T-helper 22 cell (primary cell): ENCODE measurements at places on chromosomes 16 and 17.

DNA sequence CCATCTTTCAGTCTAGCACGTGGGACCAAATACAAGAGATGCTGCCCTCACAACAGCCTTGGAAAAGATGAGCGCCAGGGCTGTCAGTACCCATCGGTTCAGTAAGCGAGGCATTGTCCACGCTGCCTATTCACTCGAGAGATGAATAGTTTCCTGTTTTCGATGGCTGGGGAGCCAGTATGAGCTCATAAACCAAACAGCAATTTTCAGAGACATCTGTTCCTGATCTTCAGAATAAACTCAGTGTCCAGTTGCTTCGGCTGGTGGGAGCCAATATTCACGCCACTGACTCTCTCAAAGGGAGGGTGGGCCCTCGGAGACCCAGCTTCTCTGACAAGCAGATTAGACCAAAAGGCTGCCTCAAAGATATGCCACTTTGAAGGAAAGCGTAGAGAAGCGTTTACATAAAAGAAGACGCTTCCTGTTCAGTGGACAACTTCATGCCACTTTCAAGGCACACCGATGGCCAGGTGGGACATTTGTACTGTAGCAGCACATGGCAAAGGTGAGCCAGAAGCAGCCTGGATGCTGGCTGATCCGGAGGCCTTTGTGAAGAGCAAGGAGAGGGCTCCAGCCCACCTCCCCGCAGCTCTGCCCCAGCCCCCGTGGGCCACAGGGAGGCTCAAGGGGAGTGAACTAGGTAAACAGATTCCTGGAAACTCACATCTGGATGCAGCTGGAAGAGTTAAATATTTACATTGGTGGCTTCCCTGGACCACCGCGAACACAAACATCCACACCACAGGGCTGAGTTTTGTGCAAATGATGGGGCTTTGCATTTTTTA, 6.0 kb downstream of the TIMM22 start:
- no peak for DNase-seq

DNA sequence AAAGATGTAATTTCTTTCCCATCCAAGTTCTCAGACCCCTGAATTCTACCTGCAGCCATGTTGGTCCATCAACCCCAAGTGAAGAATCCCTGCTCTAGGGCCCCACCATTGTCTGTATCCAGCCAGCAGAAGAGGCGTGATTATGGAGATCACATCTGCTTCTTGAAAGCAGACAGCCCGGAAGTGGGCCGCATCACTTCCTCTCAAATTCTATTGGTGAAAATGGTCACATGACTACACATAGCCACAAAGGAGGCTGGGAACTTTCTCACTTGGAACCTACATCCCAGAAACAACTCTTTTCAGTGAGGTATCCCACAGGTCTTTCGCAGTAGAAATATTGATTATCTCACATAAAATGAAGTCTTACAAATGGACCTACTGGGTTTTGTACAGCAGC, 40.1 kb downstream of the IL4R start:
- no peak for DNase-seq

DNA sequence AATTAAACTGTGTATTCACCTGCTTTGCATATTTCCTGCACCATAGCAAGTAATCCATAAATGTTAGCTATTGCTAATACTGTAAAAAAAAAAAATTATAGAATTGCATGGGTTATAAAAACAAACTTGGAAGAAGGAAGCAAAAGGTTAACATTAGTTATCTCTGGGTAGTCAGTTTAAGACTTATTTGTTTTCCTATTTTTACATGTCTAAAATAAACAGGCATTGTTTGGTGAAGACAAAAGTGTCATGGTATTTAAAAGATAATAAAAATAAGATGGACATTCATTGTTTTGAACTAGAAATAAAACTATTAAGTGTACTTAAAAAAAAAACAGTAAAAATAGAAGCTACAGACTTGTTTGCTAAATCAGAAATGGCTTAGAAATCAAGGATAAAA, 313.8 kb downstream of the SOX9 start:
- DNase-seq = no peak

DNA sequence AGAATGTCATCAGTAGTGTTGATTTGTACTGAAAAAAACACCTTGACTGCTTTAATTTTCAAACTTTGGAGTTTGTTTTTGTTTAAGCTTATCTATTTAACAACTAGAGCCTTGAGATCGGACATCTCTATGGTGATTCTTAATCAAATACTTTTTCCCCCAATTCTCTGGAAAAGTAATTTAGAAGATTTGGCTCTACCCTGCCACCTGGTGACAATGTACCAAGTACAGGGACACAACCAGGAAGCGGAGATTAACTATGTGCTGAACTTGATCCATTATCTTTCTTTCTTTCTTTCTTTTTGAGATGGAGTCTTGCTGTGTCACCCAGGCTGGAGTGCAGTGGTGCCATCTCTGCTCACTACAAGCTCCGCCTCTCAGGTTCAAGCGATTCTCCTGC, 30.8 kb downstream of the USP43 start:
- no peak for DNase-seq
